SJSA1 (cell line): ENCODE measurements at places on chromosomes 5 and 9. TPM values are rescaled to one million over a fixed set of nuclear protein-coding genes. Genes with fewer than 3 reads are reported as not detected.

- DNase-seq, result no peak
Observed at GRCh38 chr9:26311463-26311995, 581.1 kb downstream of the CAAP1 start.

- DNase-seq, result no peak
Observed at GRCh38 chr5:173513521-173513991, 102.9 kb downstream of the BOD1 start.

DNA sequence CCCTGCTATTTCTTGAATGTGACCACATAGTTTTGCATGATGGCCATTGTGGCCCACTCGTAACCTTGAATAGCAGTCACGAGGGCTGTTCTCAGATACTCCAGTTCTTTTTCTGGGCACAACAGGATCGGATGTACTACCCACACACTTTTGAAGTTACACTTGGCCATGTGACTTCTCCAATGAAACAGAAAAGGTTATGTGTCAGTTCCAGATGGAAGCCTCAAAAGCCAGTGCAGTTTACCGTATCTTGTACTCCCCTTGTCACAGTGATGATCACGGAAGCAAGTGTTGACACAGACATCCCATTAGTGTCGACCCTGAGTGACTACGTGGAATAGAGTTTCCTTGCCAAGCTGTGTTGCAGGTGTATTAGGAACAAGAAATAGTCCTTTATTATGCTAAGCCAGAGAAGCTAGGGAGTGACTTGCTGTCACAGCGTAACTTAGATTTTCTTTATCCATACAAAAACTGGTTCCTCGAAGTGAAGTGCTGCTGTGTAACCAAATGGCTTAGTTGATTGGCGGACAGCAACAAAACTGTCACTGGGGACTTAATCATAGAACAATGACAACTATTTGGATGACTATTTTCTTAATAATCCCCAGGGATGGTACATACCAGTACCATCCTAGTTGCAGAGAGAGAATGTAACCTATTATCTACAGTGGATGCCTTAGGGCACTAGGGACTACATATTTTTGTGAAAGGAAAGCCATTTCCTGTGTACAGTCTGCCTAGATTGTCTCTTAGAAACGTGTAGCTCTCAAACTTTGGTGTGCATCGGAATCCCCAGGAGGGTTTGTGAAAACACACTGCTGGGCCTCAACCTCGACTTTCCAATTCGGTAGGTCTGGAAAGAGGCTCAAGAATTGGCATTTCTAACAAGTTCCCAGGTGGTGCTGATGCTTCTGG lies 90.1 kb upstream of the DMRT1 start:
- DNase-seq, result peak; percentile 42

GRCh38 chr9:69519470-69520240 lies 152.5 kb downstream of the APBA1 start:
- no peak for DNase-seq

- no peak for DNase-seq
Observed at GRCh38 chr5:42586625-42587024, 163.4 kb downstream of the GHR start.

- peak; percentile 12 for DNase-seq
Observed at GRCh38 chr5:123950701-123951581, 439.0 kb downstream of the CSNK1G3 start.

- DNase-seq, result no peak
Observed at GRCh38 chr5:95734906-95735305, 3.8 kb downstream of the RHOBTB3 start.

- no peak for DNase-seq
Observed at GRCh38 chr5:89330140-89330539, 447.2 kb upstream of the MEF2C start.

- no peak for DNase-seq
Observed at GRCh38 chr5:116507051-116507537, 67.5 kb downstream of the SEMA6A start.

- no peak for DNase-seq
Observed at GRCh38 chr9:106310782-106311181, 552.2 kb upstream of the ZNF462 start.

DNA sequence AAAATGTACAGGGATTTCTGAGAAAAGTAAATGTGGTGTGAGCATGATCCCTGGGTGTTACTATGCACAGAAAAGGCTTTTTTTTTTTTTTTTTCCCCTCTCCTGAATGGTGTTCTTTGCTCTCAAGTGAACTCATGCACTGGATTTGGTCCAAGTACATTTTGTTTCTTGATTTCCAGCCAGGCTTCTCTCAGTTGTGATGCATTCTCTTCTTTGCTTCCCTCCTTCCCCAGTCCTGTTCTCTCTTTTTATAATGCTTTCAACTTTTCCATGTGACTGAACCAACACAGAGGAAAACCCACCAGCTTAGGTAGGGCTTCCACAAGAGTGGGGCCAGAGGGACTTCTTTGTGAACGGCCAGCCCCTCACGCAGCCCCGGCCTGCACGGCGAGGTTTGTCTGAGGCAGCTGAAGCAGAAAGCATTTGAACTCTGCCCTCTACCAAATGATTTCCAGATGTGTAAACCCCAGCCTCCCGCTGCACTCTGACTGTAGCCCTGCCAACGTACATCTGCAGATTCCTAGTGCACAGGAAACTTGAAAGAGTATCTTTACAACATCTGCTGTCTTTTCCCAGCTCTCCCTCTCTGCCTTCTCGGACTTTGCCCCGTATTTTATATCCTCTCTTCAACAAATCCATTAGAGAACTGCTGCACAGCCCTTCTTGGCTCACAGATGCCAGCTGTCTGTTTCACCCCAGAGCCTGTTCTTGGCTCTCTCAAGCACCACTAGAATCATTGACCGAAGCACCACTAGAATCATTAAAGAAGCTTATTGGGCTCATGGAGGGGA lies 71.8 kb upstream of the CD180 start:
- peak; percentile 76 for DNase-seq

GRCh38 chr5:81058121-81058520 lies 98.0 kb downstream of the RASGRF2 start:
- DNase-seq, result no peak

GRCh38 chr5:14143546-14143840 lies 351 bp downstream of the TRIO start:
- DNase-seq, result no peak

GRCh38 chr5:15522187-15522520 lies 22.2 kb downstream of the FBXL7 start:
- DNase-seq, result no peak

DNA sequence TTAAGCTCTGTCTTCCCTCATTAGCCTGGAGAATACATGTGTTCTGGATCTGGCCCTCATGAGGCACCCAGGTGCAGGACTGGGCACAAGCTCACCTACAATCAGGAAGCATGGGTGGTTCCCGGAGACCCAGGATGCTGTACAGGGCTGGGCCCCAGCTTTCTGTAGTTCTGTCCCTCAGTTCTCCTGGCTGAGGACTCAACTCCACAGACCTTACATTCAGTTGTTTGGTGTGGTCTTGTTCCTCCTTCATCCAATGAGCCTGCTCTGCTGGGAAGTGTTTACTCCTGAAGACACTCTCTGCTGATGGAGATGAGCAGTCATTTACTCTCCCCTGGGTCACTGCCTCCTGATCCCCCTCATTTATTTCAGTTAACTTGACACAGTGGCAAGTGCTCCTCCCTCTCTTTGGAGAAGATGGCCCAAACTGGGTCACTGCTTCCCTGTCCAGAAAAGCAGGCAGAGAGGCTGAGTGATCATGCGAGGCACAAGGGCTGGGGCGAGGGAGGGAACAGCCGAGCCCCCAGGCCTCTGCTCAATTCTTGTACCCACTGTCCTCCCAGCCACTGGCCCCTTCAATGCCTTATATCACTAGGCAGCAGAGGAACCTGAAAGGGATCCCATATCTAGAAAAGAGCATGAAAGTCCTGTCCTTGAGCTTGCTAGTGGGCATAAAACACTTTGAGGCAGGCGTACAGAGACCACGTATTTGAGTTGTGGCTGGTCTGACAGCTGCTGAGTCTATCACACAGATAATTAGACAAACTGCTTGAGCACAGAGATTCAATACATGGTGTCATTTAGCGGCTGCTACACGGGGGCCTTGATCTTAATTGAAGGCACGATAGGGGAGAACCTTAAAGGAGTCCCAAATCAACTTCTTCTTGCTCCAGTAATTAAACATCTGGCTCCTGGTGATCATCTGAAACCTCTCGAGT lies 221.7 kb downstream of the FSTL4 start:
- DNase-seq, result peak; percentile 38

DNA sequence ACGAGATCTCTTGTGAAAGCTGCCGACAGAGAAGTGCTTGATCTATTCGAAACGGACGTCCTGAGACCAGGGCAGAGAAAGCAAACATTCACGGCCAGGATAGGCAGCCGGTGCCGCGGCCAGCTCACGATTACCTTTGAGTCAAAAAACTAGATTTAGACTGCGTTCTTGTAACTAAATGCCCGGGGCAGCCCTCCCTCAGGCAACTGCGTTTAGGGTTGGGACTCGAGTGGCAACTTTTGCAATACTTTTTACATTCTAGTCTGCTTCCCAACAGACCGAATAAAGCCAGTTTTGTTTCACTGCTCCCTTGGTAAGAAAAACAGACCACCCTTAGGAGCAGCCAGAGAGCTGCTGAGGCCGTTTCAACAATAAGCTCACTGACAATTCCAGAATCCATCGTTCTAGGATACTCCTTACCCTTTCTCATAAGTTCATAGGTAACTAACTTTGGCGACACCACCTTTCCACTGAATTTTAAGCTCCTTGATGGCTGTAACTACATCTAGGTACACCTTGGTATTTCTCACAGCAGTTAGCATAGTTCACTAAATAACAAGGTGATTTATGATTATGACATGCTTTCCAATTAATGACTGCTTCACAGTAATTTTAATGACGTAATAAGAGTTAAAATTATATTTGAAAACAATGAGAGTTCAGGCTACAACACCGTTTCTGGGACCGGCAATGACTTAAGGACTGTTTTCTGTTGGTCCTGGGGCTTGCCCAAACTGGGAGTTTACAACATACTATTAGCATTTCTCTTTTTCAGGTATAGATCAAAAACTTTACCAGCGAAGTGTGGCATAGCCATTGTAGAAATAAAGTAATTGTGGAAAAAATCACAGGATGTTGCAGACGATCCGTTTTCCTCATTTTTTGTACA lies 899 bp upstream of the RAPGEF6 start:
- no peak for DNase-seq

DNA sequence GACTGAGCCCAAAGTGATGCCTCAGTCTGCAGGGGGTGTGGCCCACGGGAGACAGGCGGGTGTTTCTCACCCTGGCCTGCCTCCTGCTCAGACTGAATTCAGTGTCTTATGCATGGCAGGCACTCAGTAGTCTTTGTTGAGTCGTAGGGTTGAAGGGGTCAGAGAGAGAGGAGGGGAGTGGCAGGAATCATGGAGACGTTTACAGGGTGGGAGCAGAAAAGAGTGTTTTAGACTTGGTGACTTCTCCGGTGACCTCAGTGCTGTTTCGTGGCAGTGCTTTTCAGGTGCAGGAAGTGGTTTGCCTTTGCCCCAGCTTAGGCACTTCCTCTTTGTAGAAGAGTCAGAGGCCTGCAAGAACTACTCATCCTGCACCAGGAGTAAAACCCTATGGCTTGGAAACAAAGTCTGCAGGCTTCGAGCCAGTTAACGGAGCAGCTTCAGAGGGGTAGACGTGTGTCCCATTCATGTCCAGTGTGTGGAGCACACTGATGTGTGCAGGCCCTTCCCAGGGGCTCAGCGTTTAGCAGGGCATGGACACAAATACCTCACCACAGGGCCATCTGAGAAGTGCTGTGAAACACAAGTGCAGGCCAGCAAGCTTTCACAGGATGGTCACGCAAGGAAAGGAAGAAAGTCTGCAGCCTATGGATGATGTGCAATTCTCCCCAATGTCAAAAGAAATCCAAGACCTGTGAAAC lies 24.5 kb upstream of the SEMA4D start:
- no peak for DNase-seq

DNA sequence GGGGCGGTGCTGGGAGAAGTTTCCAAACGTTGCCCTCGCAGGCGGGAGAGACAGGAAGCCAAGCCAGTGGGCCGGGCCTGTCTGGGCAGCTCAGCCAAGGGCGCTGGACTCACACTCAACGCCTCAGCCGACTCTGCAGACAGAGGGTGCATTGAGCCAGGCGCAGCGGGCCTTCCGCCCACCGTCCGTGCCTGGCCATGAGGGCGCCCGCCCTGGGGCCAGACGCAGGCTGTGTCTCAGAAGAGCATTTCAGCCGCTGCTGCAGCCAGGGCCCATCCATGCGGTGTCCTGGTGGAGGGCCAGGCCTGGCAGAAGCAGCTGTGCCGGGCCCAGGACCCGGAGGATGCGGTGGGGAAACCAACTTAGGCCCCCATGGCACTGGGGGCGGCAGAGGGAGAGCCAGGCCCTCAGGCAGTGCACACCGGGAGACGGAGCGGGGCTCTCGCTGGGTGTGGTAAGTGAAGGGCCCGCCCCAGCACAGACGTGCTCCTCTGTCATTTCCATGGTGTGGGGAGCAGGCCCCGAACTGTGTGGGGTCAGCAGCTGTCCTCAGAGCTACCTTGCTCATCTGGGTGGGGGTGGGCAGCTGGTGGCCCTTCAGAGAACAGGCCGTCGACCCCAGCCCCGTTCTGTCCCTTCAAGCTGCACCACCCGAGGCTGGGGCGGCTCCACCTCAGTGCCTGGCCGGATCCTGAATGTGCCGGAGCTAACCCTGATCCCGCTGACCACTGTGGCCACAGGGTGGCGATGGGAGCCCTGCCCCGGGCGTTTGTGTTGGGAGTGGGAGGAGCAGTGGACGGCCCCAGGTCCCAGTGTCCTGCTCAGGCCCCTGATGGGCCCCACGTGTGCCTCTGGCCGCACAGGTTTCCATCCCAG lies 18.0 kb downstream of the DNLZ start:
- no peak for DNase-seq

DOK3 gene
- 1.8 and 4.2 TPM in 2 replicates for total RNA-seq

FXN gene
- total RNA-seq, result 4.4 and 8.5 TPM in 2 replicates

SPINK7 gene
- total RNA-seq, result not detected in 2 replicates

WDR31 gene
- total RNA-seq, result 0.24 and 2.0 TPM in 2 replicates

FAM151B gene
- total RNA-seq, result 2.1 and 3.9 TPM in 2 replicates

ZFP2 gene
- not detected in 2 replicates for total RNA-seq

PRDM9 gene
- not detected in 2 replicates for total RNA-seq

MLANA gene
- not detected in 2 replicates for total RNA-seq

ENTR1 gene
- 25.3 and 34.8 TPM in 2 replicates for total RNA-seq

IL9 gene
- not detected in 2 replicates for total RNA-seq
